NCI-H1048 (cell line): ENCODE measurements at places on chromosomes 16 and 17.

DNA sequence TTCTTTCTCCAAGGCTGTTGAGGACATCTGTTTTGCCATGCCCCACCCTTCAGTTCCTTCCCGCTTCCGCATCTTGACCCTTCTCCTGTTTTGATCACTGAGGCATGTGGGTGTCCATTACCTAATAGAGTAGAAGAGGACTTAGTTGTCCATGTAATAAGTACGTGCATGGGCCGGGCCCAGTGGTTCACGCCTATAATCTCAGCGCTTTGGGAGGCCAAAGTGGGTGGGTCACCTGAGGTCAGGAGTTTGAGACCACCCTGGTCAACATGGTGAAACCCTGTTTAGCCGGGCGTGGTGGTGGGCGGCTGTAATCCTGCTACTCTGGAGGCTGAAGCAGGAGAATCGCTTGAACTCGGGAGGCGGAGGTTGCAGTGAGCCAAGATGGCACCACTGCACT, 637.8 kb upstream of the EEF2KMT start:
- no peak for DNase-seq

- no peak for DNase-seq
These were observed 5.1 kb downstream of the SNAI3 start for GRCh38 chr16:88681084-88681680.

DNA sequence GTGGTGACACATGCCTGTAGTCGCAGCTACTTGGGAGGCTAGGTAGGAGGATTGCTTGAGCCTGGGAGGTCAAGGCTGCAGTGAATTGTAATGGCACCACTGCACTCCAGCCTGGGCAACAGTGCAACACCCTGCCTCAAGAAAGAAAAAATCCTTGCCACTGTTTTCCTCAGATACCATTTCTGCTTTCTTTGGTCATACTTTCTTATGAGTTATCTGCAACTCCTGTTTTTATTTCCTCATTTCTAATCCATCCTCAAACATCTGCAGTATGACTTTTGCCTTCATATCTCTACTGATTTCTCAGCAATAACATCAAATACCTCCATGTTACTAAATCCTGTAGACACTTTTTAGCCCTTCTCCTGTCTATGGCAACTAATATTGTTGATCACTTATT, 3.1 kb upstream of the AP2B1 start:
- DNase-seq, result no peak

DNA sequence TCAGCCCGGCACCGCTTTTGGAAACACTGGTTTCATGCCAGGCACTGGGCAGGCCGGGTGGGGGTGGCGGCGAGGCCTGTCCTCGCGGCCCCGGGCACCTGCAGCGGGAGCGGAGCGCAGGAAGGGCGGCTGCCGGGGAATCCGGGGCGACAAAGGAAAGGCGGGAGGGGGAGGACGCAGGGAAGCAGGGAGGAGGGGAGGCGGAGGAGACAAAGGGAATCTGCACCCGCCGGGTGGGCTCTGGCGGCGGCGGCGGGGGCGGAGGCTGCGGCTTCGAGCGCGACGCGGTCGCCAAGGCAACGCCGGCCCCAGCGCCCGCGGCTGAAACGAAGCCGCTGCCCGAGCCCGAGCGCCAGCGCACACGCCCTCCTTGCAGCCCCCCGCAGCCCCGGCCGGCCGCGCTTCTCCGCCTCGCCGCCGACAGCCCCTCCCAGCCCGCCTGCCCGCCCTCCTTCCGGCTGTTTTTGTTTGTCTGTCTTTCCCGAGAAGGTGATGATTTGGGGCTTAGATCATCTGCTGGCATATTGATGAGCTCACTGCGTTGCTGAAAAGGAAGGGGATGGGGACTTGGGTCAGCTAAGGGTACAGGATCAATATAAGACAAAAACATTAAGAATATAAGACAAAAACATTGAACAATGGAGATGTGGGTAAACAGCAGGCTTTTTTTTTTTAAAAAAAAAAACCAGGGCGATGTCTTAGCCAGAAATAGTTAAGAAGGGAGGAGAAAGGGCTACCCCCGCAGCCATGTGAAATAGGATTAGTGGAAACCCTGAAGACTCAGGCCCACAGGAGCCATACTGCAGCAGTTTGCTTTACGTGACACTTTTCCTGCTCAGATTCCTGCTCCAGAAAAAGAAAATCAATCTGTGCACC, 32.7 kb downstream of the CDK5R1 start:
- peak; percentile 39 for DNase-seq

- DNase-seq, result no peak
These were observed 106.3 kb downstream of the PRKCB start for GRCh38 chr16:23941963-23942564.

DNA sequence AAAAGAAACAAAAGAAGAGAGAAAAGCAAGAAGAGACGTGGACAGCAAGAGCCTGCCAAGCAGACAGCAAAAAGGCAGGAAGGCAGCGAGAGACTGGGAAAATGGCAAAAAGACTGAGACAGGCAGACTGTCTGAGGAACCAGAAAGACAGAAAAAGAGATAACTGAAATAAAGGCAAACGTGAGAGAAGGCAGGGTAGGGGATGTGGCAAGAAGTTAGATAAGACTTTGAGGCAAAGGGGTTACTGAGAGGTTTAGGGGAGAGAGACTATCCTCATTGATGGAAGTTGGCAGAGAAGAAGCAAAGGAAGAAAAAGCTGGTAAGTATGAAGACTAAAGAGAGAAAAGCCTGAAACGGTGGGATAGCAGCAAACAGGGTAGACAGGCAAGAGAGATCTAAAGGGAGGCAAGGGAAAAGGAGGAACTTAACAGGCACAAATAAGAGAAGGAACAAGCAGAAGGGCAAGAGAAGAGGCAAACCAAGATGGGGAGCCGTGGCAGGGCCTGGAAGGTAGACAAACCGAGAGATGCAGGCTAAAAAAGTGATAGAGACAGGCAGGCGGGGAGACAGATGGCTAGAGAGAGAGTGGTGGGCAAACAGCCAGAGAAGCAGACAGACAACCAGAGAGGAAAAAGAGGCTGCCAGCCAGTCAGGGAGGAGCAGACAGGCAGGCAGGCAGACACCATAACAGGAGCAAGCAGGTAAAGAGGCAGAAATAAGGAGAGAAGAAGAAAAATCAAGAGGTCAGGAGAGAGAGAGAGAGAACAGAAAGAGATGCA, 7.1 kb upstream of the CHD3 start:
- DNase-seq, result no peak
